ENCODE measurements at places on chromosomes 3 and 15.
A peak's percentile ranks its signal among the peaks of the same experiment; 100 is the strongest.

DNA sequence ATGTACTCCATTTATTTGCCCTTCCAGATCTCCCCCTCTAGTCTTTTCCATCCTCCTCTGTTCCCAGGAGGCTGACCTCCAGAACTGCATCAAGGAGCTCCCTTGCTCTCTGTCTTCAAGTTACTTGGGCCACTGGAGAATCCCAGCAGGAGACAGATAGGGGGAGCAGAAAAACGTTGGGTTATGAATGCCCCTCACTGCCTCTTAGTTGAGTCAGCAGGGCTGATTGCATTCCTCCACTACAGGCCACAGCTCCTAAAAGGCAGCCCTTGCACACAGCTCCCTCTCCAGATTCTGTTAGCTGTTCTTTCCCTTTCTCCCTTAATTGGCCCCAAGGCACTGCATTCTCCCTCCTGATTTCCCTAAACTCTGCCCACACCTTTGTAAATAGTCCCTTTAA lies 12.4 kb upstream of the CEP152 start:
- peak; percentile 21 for DNase-seq

DNA sequence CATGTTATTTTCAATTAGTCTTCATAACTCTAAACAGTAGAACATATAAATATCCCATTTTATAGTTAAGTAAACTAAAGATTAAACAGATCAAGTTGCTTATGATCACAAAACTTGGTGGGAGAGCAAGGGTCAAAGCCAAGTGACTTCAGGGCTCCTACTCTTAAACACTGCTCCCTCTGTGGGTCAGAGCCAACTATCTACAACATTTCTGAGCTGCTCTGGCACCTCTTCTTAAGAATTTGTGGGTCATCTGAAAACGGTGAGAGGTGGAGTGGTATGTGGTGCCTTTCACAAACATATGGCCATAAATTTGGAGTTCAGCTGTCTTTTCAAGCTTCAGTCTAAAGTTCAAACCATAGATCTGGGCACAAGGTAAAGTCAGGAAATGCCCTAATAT lies 10.9 kb downstream of the ATG3 start:
- no peak for DNase-seq

- no peak for DNase-seq
Measured at GRCh38 chr3:115418583-115418982, 204.7 kb upstream of the GAP43 start.

GRCh38 chr3:61965770-61966131 lies 404.4 kb downstream of the PTPRG start:
- DNase-seq = no peak

Measured in RPMI7951 (cell line).